Activated CD4-positive, alpha-beta memory T cell treated with anti-CD3 and anti-CD28 coated beads, Interleukin-2, amount 10 ng/mL, durations not matched to agents 7 days and 5 days (primary cell): ENCODE measurements at places on chromosomes 6 and 20. TPM values are rescaled to one million over a fixed set of nuclear protein-coding genes. Genes with fewer than 3 reads are reported as not detected.

Gene GABRR1
- not detected for total RNA-seq

- no peak overlapping the region for H3K27ac ChIP-seq
- DNase-seq: no peak
- H3K4me3 ChIP-seq: no peak overlapping the region
- no peaks in the 10 kb centered on the region for H3K4me1 ChIP-seq
- no peaks in the 10 kb centered on the region for H3K27me3 ChIP-seq
- H3K36me3 ChIP-seq: no peaks in the 10 kb centered on the region
Measured at GRCh38 chr6:75824160-75824559, 75.1 kb downstream of the MYO6 start.

- H3K4me1 ChIP-seq: peaks cover 5% of the 10 kb centered on the region
- H3K4me3 ChIP-seq: no peak overlapping the region
- no peak for DNase-seq
Measured at GRCh38 chr6:42505385-42505718, 53.6 kb upstream of the TRERF1 start.

DNA sequence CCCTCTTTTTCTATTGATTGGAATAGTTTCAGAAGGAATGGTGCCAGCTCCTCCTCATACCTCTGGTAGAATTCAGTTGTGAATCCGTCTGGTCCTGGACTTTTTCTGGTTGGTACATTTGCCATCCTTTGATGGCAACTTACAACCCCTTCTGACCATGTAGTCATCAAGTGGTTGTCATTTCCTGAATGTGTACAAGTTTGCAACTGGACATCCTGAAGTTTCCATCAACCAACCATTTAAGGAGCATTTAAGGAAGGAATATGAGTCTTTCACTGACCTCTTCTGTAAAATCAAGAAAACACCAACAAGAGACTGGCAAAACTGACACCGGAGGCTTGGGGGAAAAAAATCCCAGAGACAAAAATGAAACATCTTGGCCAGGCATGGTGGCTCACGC is 97.4 kb downstream of the RIN2 start:
- peaks cover 2% of the 10 kb centered on the region for H3K27me3 ChIP-seq
- no peak overlapping the region for H3K27ac ChIP-seq
- H3K36me3 ChIP-seq: no peaks in the 10 kb centered on the region
- no peaks in the 10 kb centered on the region for H3K4me1 ChIP-seq
- H3K4me3 ChIP-seq: no peak overlapping the region

DNA sequence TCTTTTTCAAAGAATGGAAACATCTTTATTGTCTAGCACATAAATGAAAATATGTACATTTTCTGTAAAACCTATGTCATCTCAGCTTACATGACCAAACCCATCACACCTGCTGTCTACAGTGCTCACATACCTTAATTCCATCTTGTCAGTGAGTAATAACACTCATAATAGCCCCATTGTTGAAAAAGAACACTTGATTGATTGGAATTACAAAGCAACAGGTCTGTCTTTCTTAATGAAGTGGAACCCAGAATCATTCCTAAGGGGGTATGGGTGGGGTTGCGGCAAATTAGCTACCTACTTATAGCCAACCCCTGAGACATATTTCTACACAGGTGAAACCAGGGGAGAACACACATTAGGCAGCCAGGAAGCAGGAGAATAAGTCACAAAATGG is 20.2 kb downstream of the ADGRF4 start:
- no peak overlapping the region for H3K27ac ChIP-seq
- no peaks in the 10 kb centered on the region for H3K36me3 ChIP-seq
- H3K27me3 ChIP-seq: peaks cover 2% of the 10 kb centered on the region
- no peaks in the 10 kb centered on the region for H3K4me1 ChIP-seq

DNA sequence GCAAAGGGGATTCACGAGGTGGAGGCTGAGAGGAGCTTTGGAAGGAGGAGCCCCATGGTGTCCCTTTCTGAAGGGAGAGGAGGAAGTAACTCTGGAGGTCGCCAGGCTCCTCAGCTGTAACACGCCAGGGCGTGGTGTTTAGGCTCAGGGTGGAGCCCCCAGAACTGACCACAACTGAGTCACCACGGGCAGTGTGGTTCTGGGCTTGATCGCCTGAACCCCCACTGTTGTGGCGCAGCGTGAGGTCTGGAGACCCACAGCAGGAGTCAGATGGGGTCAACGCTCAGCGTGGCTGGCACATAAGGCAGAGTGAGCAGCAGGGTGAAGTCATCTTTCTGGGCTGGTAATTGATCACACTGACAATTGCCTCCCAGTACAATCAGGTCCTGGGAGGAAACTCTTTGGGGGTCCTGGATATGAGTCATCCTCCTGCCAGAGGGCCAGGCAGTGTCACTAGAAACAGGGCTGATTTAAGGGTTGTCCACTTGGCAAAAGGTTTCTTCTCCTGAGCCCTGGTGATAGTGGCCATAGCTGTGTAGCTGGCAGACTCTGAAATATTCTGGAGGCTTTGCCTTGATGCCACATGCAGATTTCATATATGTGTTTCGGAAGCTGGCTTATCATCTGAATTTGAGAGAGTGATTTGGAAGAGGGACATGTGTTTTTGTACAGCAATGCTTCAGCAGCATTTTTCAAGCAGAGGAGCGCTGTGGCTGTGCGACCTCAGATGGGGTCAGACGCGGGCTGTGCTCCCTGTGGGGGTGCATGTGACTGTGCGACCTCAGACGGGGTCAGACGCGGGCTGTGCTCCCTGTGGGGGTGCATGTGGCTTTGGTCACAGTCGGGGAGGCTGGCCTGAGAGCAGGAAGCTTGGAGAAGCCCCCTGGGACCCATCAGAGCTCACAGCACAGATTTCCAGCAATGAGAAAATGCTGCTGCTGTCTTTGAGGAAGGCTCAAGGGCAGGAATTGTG is 50.0 kb downstream of the SYNJ2 start:
- no peak overlapping the region for H3K4me3 ChIP-seq
- H3K27ac ChIP-seq: peak overlapping the region; percentile 81
- no peaks in the 10 kb centered on the region for H3K27me3 ChIP-seq
- peaks cover 61% of the 10 kb centered on the region for H3K36me3 ChIP-seq
- peak; percentile 62 for DNase-seq
- H3K4me1 ChIP-seq: peaks cover 43% of the 10 kb centered on the region

DNA sequence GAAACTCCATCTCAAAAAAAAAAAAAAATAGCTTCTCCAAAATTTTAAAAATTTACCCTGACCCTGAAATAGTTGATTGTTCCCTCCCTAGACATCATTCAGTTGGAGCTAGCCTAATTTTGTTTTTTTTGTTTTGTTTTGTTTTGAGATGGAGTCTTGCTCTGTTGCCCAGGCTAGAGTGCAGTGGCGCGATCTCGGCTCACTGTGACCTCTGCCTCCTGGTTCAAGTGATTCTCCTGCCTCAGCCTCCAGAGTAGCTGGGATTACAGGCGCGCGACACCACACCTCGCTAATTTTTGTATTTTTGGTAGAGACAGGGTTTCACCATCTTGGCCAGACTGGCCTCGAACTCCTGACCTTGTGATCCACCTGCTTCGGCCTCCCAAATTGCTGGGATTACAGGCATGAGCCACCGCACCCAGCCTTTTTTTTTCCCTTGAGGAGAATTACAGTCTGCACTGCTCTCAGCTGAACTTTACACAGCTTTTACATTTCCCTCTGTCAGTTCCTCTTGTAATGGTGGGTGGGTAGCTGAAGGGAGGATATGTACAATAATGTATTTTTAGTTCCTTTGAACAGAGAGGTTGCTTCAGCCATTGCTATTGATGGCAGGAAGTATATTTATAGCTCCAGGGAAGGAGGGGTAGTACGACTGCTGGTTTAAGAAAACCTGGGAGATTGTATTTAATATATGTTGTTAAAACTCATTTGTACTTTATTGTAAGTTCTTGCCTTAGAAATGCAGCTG is 27.7 kb downstream of the PTPRA start:
- H3K27me3 ChIP-seq: no peaks in the 10 kb centered on the region
- H3K4me3 ChIP-seq: no peak overlapping the region
- peaks cover 32% of the 10 kb centered on the region for H3K36me3 ChIP-seq

DNA sequence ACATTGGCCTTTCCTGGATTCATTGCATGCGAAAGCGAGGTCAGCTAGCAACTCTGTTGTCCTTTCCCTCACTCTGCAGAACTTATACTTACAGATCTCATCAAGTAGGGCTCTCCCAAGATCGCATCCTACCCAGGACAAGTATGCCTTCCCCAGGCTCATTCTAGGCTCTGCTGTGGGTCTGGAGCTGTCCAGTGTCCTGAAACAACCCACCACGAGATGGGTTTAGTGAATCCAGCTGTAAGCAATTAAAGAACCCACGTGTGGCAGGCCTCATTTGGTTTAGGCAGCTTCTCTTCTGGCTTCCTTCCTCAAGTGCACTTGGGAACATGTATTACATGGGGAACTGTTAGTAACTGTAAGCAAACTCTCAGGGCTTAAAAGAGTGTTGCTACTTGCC is 406.5 kb upstream of the CHD6 start:
- no peak for DNase-seq
- H3K4me3 ChIP-seq: no peak overlapping the region
- H3K36me3 ChIP-seq: no peaks in the 10 kb centered on the region
- no peaks in the 10 kb centered on the region for H3K27me3 ChIP-seq
- no peak overlapping the region for H3K27ac ChIP-seq

Gene ALDH8A1
- 1.2 TPM for total RNA-seq

Gene HTR1E
- not detected for total RNA-seq

Gene OSBPL2
- total RNA-seq: 40.6 TPM

DNA sequence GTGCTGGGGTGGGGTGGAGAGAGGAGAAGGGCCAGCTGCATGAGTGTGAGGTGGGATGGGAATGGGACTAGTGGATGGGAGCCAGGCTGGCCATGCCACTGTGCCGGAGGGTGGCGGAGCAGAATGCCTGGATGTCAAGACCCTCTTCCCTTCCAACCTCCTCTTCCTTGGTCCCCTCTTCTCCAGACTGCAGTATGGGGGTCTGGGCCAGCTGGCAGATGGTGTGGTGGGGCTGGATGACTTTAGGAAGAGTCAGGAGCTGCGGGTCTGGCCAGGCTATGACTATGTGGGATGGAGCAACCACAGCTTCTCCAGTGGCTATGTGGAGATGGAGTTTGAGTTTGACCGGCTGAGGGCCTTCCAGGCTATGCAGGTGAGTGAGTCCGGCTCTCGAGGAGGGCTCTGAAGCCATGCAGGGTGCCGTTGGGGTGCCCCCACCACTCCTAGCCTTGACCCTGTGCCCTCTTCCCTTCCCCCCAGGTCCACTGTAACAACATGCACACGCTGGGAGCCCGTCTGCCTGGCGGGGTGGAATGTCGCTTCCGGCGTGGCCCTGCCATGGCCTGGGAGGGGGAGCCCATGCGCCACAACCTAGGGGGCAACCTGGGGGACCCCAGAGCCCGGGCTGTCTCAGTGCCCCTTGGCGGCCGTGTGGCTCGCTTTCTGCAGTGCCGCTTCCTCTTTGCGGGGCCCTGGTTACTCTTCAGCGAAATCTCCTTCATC is 7.7 kb downstream of the DDR1 start:
- no peak overlapping the region for H3K4me3 ChIP-seq
- peaks cover 4% of the 10 kb centered on the region for H3K27me3 ChIP-seq
- no peaks in the 10 kb centered on the region for H3K36me3 ChIP-seq
- H3K4me1 ChIP-seq: no peaks in the 10 kb centered on the region
- no peak overlapping the region for H3K27ac ChIP-seq

DNA sequence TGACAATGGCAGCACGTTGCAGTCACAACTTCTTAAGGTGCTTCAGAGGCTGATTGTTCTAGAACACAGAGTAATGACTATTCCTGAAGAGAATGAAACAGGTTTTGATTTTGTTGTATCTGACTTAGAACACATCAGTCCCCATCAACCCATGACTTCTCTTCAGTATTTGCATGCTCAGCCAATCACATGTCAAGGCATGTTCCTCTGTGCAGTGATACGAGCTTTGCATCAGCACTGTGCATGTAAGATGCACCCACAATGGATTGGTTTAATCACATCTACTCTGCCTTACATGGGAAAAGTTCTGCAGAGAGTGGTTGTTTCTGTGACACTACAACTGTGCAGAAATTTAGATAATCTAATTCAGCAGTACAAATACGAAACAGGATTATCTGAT is 54.3 kb downstream of the PGM3 start:
- no peaks in the 10 kb centered on the region for H3K27me3 ChIP-seq
- no peak overlapping the region for H3K4me3 ChIP-seq
- no peak overlapping the region for H3K27ac ChIP-seq
- peaks cover 19% of the 10 kb centered on the region for H3K36me3 ChIP-seq
- H3K4me1 ChIP-seq: peaks cover 2% of the 10 kb centered on the region

Gene PLA2G7
- total RNA-seq: not detected

DNA sequence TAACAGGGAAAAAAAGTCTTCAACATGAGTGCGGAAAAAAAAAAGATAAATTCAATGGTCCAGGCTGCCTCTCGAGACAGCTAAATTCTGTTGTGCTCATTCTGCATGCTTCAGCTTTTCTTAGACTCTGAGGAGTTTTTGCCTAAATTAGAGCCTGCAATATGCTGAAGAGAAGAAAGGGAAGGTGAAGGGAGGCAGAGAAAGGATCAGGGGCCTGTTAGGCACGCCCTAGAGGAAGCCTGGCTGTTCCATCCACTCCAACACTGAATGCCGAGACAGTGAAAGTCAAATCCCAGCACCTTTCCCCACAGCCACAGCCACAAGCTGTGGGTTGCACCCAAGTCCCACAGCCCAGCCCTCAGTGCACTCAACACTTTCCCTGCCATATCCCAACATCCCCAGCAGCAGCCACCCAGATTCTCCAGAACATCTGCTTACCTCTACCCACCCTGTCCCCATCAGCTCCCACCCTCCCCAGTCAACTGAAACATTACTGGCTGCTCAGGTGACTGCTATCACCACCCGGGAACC is 37.3 kb downstream of the PREX1 start:
- peaks cover 62% of the 10 kb centered on the region for H3K4me1 ChIP-seq
- DNase-seq: no peak
- peaks cover 57% of the 10 kb centered on the region for H3K36me3 ChIP-seq
- no peak overlapping the region for H3K27ac ChIP-seq
- no peak overlapping the region for H3K4me3 ChIP-seq
- no peaks in the 10 kb centered on the region for H3K27me3 ChIP-seq

- no peak overlapping the region for H3K27ac ChIP-seq
- DNase-seq: no peak
- no peaks in the 10 kb centered on the region for H3K36me3 ChIP-seq
- H3K4me1 ChIP-seq: peaks cover 5% of the 10 kb centered on the region
- peaks cover 15% of the 10 kb centered on the region for H3K27me3 ChIP-seq
- no peak overlapping the region for H3K4me3 ChIP-seq
Measured at GRCh38 chr6:46638650-46639049, 14.0 kb downstream of the CYP39A1 start.

DNA sequence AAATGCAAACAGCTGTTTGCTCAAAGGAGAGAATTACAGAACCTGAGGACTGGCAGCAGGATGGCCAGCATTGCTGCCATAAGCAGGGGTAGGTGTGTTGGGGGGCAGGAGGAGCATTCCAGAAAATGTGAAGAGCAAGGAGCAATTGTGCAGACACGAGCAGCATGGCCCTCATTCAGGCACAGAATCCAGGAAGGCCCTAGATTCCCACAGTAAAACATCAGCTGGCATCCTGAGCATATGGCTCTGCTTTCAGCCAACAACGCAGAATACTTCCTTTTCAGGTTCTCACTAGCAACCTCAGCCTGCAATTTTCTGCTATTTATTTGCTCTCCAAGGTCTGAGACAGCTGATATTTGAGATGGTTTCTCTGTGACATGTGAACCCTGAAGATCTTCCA is 243.4 kb upstream of the POU3F2 start:
- H3K36me3 ChIP-seq: no peaks in the 10 kb centered on the region
- H3K27me3 ChIP-seq: no peaks in the 10 kb centered on the region
- no peak for DNase-seq
- H3K4me1 ChIP-seq: no peaks in the 10 kb centered on the region

- no peaks in the 10 kb centered on the region for H3K4me1 ChIP-seq
- no peaks in the 10 kb centered on the region for H3K36me3 ChIP-seq
- DNase-seq: no peak
- H3K4me3 ChIP-seq: no peak overlapping the region
- H3K27me3 ChIP-seq: no peaks in the 10 kb centered on the region
- H3K27ac ChIP-seq: no peak overlapping the region
Measured at GRCh38 chr6:140670021-140670420, 1295.6 kb upstream of the CITED2 start.
